Activated CD8-positive, alpha-beta memory T cell treated with anti-CD3 and anti-CD28 coated beads, Interleukin-2, amount 50 U/mL, for 4 hours (primary cell): ENCODE measurements at places on chromosomes 3 and 15.
A peak's percentile ranks its signal among the peaks of the same experiment; 100 is the strongest.

GRCh38 chr3:101259485-101260341, 60.7 kb downstream of the IMPG2 start:
- no peak for DNase-seq

DNA sequence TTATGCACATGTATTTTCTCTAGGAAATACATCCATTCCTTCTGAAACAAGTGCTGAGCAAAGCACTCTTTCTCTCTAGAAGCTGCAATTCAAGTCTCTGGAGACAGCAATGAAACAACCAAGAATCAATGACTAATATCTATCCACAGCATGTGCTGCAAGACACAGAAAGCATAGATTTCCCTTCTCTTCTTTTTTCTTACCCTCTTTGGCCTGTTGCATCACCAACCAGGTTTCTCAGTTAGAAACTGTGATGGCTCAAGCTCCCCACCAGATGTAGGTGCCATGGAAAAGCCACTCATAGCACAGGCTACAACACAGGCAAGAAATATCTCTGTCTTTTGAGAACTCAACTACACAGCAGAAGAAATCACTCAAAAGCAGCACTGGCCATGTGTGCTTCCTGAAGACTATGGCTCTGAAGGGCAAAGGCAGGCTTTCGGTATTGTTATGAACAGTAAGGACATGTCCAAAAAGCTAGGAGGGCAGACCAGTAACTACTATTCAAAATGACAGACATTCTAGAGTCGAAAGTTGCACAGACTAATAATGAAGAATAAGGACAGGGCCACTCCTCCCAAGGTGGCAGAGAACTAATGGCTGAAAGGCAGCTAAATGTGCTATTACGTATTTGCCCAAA, 15.5 kb downstream of the ZDHHC3 start:
- DNase-seq, result no peak

- DNase-seq, result no peak
These were observed 223.4 kb upstream of the CGNL1 start for GRCh38 chr15:57152666-57153539.

GRCh38 chr3:56800130-56800831, 1.5 kb downstream of the ARHGEF3 start:
- DNase-seq, result peak; percentile 73

DNA sequence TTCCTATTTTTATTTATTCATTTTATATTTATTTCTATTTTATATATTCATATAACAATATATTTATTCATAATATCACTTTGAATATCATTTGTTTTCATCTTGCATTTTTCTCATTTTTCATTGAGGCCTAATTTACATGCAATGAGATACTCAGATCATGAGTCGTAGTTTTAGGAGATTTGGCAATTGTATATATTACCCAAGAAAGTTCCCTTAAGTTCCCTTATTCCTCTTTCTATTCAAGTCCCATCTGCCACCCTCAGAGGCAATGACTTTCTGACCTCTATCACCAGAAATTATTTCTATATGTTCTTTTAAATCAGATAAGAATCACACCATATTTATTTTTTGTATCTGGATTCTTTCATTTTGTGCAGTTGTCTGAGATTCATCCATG, 329.1 kb upstream of the TPRG1 start:
- no peak for DNase-seq

DNA sequence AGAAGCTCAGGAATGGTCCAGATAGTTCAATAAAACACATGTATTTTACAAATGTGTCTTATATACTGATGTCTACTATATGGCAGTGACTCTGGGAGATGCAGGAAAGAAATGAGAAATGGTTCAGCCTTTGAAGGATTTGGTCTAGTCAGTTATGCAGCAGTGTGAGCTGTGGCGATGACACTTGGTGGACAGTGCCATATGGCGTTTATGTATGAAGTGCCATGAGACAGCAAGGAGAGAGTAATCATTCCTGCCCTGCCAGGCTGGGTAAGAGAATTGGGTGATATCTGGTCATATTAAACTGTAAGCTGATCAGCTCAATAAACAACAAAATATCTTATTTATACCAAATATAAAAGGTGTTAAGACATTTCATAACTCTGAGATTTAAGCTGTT, 47.6 kb upstream of the ANP32A start:
- no peak for DNase-seq

- DNase-seq, result no peak
These were observed 28.8 kb upstream of the RYK start for GRCh38 chr3:134279466-134279865.

DNA sequence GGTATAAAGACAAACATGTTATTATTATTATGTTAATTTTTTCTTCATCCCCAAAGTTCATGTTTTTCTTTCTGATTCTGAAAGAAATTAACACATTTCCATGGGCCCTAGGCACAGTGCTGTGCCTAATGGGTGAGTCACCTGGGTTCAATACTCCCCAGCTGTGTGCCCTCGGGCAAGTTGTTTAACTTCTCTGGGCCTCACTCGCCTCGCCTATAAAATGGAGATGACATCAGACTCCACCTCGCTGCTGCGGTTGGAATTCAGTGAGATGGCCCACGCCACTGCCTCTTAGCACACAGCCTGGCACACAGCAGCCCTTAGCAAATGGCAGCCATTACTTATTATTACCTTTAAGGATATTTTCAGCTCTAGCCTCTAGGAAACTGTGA, 22.6 kb downstream of the DNASE1L3 start:
- no peak for DNase-seq

- DNase-seq, result no peak
These were observed 118.1 kb upstream of the SLC6A11 start for GRCh38 chr3:10697918-10698317.

GRCh38 chr3:195808741-195809290, 2.9 kb downstream of the MUC4 start:
- no peak for DNase-seq

GRCh38 chr3:65402597-65402996, 636.1 kb downstream of the MAGI1 start:
- DNase-seq, result no peak

DNA sequence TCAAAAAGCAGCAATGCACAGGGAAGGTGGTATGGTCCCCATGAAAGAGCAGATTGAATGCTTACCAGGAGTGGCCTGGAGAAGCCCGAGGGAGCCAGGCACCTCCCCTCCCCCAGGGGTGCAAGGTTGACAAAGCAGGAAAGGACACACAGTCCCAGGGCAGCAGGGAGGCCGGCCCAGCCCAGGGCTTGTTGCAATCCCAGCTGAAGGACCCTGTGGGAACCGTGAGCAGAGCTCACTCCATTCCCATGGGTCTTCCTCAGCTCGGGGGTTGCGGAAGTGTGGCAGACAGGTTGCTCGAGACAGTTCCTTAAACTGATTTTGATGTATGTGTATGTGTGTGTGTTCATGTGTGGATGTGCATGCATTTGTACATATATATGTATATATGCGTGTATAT, 15.8 kb downstream of the UROC1 start:
- no peak for DNase-seq

DNA sequence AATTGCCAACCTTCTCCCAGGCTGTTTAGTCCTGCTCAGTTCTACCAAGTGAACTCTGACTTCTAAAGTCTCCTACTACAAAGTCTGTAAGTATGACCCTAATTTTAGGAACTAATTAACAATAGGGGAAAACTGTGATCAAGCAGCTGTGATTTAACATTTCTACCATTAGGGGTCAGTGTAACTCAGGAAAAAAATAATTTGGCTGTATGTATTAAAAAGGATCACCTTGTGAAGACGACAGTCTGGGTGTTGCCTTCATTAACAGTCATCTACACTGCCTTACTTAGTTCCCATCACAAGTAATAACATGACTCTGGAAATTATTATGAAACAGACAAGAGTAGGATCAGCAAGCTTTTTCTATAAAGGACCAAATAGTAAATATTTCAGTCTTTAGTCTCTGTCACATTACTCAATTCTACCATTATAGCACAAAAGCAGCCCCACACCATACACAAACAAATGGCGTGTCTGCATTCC, 4.2 kb upstream of the NPHP3 start:
- DNase-seq, result no peak

GRCh38 chr3:174529298-174529697, 329.8 kb upstream of the NAALADL2 start:
- no peak for DNase-seq

DNA sequence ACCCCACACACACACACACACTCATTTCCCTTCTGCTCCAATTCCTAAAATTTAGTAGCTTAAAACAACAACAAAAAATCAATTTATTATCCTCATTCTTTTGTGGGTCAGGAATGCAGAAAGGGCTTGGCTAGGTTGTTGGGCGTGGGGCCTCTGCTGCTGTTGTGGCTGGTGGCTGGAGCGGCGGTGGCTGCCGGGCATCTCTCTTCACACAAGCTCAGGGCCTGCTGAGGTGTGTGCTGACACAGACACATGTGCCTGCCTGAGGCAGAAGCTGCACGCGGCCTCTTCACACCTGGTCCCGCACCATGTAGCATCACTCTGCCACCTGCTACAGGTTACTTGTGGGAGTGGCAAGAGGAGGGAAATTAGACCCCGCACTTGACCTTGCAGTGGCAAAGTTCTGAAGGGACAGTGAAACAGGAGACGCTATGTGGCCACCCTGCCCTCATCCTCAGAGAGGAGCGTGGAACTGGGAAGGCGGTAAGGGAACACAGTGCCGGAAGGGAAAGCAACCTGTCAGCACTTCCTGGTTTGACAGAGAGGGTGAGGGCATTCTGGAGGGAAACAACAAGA, 64.0 kb upstream of the PRR20G start:
- DNase-seq, result no peak

GRCh38 chr3:59978979-59979378, 929.2 kb upstream of the CFAP20DC start:
- no peak for DNase-seq

DNA sequence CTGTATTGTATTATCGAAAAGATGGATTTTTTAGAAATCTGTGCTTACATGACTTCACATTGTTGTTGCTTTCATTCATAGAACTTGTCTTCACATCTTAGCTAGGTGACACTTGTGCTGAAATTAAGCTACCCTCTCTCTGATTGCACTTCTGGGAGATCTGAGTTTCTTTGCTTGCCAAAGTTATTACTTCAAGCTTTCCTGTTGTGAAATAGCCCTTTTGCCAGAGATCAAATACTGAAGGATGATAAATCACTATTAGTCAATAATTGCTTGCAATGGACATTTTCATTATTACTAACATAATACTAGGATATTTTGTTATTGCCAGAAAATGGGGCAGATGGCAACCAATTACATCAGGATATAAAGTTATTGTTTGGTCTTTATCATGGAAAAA, 34.7 kb downstream of the PIK3CA start:
- no peak for DNase-seq

DNA sequence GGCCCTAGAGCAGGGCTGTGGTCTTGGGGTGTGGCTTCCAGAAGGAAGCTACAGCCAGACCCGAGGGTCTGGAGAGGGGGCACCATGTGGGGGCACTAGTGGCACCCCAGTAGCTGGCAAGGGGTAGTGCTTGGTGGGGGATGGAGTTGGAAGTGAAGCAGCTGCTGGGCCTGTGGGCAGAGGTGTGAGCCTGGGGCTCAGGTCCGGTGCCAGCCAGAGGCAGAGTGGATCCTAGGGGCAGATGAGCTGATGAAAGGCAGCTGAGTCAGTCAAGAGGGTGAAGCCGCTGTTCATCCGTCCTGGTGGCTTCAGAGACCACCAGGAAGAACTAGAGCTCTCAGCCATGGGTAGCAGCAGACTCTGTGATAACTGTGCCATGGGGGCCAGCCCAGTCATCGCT, 172.6 kb downstream of the TBC1D2B start:
- no peak for DNase-seq

DNA sequence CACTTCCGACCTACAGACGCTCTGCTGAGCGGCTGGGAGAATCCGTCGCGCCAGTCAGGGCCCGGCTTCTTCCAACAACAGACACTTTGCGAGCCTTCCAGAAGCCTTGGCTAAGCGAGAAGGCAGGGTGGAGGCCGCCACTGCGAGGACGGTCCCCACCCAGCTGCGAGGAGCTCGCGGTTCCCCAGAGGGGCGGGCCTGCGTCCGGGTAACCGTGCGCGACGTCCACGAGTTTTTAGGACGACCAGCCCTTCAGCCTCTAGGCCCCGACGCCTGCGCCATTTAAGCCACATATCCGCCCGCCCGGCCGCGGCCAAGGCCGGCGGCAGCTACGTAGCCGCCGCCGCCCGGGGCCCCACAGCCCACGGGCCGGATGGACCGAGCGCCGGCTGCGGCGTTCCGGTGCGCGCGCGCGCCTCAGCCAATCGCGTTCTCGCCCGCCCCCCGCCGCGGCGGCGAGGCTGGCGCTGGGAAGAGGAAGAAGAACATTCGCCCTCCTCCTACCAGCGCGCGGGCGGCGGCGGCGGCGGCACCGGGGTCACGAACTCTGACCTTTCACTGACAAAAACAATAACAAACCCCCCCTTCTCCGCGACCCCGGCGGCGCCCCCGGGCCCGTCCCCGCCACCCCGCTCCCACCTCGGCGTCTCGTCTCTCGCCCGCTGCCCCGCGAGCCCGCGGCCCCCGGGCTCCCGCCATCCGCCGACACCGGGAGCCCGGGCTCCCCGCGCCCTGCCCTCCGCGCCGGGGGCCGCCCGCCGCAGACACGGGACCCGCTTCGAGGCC, at the start of gene NR2C2:
NR2C2 (plus strand) TSS at position 484 of the 786 bp plus-strand sequence. CDS start 56,332 bp downstream, outside the sequence.
- DNase-seq, result peak; percentile 89

DNA sequence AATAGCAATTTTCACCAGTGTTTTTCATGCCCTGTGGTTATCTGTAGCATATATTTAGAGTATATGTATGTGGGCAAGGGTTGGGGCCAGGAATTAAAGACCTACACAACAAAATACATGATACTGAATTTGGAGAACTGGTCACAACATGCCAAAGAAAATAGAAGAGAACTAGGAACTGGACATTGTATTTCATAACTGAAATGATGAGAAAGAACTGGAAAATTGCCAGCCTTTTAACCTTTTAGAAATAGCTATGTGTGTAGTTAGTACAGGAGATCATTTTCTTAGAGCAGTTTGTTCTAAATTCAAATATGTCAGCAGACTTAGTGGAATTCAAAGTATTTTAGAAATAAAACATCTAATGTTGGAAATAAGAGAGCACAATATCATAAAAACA, 227.1 kb upstream of the CGNL1 start:
- no peak for DNase-seq

DNA sequence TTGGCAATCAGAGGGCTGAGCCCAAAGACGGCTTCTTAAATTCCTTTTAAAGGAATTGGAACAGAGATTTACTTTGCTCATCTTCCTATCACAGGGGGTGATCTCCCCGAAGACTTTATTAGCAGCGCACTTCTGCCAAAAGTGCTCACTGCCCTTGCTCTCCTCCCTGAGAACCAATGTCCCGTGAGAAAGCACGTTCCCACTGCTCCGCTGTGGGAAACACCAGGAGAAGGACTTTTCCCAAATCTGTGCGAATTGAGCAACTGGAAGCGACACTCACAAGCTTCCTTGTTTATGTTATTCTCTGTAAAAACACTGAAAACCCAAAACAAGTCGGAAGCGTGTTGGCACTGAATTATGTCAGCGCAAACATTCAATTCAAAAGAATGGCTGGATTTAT, 670.8 kb upstream of the NR2F2 start:
- no peak for DNase-seq
